Omental fat pad (tissue), 4 donors: ENCODE measurements at places on chromosomes 11 and 22.

DNA sequence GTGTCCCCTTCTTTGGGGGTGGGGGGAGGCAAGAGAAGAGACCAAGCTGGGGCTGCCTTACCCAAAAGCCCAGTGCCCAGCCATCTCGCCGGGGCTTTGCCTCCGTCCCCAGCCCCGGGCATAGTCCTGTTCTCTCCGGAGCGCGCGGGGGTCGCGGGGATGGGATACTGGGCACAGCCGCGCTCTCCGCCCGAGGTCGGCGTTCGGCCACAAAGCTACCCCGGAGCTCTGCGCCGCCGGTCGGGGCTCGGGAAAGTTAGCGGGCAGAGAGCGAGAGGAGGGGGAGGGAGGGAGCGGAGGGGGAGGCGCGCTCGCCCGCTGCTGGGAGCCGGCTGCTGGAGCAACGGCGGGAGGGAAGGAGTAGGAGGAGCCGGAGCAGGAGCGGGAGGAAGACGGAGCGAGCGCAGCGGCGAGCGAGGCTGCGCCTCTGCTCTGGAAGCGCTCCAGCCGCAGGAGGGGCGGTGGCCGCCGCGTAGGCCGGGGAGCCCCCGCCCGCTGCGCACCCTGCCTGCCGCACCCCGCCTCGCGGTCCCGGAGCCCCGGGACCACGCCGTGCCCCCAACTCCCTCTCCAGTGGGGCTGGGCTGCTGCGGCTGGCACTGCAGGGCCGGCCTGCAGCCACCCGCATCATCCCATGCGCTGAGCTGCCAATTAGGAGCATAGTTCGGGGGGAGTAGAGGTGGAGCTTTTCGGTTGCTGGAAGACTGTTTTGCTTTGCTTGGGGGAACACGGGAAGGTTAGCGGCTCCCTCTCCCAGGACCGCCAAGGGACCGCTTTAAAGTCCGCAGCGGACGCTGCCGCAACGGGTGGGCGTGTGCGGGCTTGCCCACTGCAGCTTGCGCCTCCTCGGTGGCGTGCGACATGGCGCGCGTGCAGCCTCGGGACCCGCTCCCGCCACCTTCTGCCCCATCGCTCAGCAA is at the start of gene SCN4B:
Gene SCN4B (minus strand): TSS at position 272 of the 920 bp plus-strand sequence. CDS start 150 bp downstream, at position 122.
- no peak for DNase-seq

GRCh38 chr11:133844217-133844616 is 1.1 kb downstream of the SPATA19 start:
- no peak for DNase-seq

DNA sequence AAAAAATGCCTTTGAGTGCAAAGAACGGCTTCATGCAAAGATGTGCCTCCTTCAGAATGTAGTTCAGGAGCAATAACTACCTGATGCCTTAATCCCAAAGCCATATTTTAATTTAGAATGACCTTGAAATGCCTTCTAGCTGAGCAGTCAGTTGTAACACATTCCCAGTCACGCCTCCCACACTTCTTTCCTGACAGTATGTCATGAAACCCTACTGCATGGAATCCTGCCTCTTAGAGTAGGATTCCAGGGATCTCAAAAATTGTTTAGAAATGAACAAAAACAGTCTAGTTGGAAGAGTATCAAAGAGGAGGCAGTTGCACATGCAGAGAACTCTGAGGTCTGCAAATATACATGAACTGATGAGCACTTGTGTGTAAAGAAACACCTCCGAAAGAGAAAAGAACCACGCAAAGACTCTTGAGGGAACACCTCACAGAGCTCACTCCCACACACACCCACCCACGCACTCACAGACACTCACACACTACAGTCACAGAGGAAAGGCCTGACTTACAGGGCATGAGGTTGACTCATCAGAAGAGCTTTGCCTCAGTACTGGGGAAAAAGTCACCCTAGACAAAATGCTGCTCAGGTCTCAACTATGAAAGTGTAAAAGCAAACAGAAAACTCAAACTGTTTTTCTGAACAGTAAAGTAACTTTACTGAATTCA is 77.4 kb downstream of the GGTLC2 start:
- peak; percentile 79 for DNase-seq

- no peak for DNase-seq
Measured at GRCh38 chr22:48199667-48200066, 1437.2 kb downstream of the TBC1D22A start.

- no peak for DNase-seq
Measured at GRCh38 chr11:7595016-7595866, 78.1 kb downstream of the CYB5R2 start.

DNA sequence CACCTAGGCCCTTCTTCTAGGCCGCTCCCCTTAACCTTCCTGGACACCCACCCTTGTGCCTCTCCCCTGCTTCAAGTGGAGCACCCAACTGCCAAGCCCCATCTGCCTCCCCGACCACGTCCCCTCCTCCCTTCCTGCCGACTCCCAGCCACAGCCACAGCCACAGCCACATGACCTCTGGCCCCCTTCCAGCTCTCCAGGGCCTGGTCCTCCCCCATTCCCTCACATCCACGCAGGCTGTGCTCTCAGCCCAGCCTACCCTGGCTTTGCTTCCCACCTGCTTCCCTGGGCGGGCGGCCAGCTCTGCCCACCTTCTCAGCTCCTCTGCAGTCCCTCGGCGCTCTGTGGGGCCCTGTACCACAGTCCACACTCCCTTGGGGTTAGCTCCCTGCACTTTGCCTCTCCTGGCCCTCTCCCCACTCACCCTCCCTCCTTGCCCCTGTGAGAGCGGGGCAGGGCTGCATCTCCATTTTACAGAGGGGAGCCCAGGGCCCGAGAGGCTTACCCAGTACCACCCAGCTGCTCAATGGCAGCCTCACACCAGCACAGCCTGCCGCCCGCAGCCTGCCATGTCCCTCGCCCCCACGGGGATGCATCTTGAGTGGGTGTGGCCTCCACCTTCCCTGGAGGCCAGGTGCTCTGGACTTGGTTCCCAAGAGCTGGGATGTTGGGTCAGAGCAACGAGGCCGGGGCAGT is 20.3 kb downstream of the PARVG start:
- DNase-seq, result no peak

GRCh38 chr22:44211946-44212930 is 31.5 kb downstream of the PARVG start:
- no peak for DNase-seq

- no peak for DNase-seq
Measured at GRCh38 chr22:42132457-42132856, 1.8 kb upstream of the CYP2D6 start.

DNA sequence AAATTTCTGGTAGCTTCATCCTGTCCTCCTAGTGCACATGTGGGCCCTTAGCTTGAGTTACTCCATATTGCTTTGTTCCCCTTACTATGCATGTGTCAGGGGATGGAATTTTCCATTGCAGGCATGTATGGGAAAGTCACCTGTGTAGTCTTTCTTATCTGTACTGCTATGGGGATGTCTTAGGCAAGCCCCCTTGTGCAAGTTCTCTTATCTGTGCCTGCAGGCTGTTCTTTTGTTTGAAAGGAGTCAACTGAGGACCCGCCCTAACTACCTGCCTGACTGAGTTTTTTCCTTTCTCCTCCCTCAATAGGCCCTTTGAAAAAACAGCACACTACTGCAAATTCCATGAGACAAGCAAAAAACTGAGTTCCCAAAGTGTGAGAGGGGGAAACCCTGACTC is 8.7 kb downstream of the OR8K5 start:
- DNase-seq, result no peak

DNA sequence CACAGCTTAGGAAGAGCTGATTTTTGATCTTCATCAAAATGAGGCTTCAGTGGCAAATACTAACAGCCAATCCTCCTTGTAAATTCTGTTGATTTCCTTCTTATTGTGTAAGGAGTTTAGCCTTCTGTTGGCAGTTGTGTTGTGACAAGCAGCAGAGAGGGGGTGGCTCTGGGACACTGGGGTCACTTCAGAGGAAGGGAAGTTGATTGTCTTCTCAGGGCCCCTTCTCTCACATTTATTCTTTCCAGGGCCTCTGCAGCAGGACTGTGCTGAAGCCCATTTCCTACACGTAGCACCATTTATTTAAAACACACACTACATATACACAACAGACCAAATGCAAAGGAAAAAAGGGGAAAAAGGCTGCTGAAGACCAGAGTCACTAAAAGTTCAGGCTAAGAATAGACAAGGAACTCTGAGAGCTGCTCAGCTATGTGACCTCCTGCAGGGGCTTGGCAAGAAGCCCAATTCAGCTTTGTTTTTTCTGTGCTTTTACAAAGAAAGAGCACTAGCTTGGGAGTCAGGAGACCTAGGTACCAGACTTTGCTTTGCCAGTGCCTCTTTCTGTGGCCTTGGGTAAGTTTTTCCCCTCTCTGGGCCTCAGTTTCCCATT is 28.3 kb upstream of the UPB1 start:
- DNase-seq, result no peak

GRCh38 chr11:120198787-120199469 is 11.9 kb upstream of the OAF start:
- DNase-seq, result no peak

GRCh38 chr22:49292909-49293308 is 534.8 kb downstream of the BRD1 start:
- no peak for DNase-seq

DNA sequence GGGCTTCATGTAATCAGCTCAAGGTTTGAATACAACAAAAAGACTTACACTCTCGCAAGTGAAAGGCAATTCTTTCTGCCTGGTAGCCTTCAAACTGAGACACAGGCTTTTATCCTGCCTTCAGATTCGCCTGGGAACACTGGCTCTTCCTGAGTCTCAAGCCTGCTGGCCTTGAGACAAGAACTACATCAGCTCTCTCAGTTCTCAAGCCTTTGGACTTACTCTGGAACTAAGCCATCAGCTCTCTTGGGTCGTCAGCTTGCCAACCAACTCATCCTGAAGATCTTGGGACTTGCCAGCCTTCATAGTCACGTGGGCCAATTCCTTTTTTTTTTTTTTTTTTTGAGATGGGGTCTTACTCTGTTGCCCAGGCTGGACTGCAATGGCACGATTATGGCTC is 35.7 kb upstream of the LRRC10B start:
- no peak for DNase-seq

DNA sequence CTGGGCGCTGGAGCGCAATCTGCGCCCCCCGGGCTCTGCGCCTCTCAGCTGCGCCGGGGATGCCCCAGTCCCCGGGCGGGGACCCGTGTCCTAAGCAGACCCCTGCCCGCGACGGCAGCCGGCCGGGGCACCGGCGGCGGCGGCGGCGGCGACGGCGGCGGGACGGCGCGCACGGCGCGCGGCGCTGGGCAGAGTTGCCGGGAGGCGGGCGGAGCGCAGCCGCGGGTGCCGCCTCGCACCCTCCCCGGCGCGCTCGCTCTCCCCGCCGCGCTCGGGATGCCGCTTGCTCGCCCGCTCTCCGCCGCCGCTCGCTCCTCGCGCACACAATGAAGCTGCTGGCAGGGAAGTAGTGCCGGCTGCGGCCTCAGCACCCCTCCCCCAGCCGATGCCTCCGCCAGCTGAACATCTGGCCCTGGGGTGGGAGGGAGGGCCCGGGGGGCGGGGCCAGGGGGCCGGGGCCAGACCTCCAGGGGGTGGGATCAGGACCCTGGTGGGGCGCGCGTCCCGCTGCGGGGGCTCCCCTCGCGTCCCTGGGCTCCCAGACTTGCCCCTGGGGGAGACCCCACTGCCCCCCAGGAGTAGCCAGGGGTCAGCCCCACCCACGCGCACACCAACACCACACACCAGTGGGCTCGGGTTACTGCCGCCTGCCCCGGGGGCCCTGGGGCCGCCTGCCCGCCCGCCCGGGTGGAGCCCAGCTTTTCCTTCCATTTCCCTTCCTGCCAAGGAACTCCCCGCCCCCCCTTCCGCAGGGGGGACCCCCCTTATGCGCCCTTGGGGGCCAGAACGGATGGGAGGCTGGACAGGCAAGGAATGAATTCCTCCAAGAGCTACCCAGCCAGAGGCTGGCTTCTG is at the start of gene RCOR2:
Gene RCOR2 (minus strand): TSS at position 328 of the 855 bp plus-strand sequence. CDS start 708 bp downstream, outside the sequence.
- no peak for DNase-seq

GRCh38 chr11:45385844-45386243 is 99.7 kb upstream of the SYT13 start:
- DNase-seq, result no peak

- no peak for DNase-seq
Measured at GRCh38 chr11:5605849-5606248, 9.4 kb downstream of the TRIM6 start.

- no peak for DNase-seq
Measured at GRCh38 chr11:14764579-14765527, 121.2 kb downstream of the PDE3B start.

DNA sequence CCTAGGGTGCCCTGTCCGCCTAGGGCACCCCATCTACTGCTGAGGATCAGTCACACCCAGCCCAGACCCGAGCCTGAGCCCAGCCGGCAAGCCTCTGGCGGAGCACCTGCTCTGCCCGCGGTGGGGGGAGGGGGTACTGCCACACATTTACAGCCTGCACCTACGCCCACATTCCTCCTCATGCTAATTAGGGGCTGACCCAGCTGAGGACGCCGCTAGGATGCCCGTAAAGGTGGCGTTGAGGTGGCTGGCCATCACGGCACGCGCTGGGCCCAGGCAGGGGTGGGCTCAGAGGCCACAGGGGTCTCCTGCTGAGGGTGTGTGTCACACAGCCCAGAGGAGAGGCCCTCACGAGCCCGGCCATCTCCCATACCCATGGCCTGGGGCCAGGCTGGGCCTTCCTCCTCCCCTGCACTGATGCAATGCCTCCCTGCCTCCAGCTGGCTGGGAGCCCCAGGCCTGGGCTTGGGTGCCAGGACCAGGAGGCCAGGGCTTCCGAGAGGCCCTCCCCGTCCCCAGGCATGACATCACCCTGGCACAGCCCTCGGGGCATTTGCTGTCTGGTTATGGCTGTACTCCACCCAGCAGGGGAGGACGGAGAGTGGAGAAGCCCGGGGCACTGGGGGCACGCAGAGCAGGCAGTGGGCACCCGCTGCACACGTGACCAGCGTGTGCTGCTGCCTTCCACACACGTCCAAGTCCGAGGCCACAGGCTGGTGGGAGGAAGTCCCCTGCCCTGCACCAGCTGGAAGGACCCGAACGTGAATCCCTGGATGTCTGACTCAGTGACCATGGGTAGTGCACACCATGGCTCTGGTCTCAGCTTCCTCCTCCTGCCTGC is 12.7 kb downstream of the DUSP8 start:
- DNase-seq, result peak; percentile 47

DNA sequence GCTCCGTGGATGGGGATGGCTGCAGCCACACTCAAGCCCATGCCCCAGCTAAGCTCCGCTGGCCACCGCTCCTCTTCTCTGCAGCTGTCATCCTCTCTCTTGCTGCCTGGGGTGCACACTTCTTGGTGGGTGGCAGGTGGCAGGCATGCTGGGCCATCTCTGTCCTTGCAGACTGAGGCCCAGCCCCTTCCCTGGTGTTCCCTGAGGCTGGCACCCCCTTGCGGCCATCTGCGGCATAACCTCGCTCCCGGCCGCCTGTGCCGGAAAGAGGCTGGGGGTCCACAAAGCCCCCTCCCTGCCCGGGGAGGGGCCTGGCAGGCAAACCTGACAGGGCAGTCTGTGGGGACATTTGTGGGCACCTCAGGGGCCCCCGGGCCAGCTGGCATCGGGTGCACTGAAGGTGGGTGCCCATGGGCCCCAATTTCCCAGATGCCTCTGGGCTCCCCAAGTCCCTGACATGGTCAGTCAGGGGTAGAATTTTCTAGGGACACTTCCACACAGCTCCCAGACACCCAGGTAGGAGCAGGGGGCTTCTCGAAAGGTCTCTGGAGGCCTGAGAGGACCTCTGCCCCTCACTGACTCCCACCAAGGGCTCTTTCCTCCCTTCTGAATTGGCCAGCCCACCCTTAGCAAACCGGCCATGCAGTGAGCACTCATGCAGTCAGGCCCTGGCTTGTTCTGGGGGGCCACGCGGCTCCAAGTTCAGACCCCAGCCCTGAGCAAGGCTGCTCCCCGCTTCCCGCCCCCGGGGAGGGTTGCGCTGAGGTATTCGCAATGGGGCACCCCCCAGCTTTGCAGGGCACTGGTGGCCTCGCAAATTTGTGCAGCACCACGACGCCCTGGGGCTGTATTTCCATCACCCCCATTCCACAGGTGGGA is 23.5 kb upstream of the TH start:
- DNase-seq, result no peak
